HEK293T (cell line): ENCODE measurements at places on chromosomes 11 and 22.

DNA sequence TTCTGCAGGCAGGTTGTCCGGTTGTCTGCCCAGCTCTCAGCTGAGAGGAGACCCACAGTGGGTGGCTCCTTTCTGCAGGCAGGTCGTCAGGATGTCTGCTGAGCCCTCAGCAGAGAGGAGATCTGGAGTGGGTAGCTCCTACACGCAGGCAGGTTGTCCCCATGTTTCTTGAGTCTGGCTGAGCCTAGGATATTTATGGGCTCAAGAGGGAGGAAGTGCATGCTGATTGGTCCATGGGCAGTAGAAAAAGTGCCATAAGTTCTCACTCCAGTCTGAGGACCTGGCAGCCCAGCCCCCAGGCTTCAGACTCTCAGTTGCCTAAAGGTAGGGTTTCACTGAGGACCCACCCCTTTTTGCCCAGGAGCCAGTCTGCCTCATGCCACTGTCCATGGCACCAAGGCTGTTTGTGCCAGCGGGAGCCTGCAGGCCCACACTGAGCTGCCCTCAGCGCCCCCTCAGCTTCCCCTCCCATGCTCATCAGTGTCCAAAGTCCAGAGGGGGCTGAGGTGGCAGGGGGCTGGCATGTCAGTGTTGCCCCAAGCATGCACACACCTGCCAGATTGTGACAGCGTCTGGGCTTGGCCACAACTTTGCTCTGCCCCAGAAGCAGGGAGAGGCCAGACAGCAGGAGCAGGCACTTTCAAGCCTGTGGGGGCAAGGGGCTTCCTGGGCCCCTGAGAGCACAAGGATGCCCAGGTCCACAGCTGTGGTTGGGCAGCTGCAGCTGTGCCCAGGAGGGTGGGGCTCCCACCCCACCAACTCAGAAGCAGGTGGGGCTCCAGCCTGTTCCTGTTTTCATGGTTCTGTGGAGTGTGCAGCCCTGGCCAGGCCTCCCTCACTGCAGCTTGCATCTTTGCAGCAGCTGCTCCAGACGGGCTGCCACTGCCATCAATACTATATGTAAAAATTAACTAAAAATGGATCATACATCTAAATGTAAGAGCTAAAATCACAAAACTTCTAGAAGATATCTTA, 3.8 kb upstream of the RNF141 start:
- DNase-seq, result no peak

- DNase-seq, result no peak
Measured at GRCh38 chr11:69923196-69923595, 104.0 kb upstream of the FGF3 start.

GRCh38 chr11:122141725-122142124, 25.7 kb upstream of the BLID start:
- DNase-seq, result no peak

GRCh38 chr11:5808500-5809121, at the start of gene OR52N2:
TSS of gene OR52N2 (plus strand) at chr11:5808924. CDS start at chr11:5820336, 11,412 bp downstream.
- peak; percentile 55 for DNase-seq

DNA sequence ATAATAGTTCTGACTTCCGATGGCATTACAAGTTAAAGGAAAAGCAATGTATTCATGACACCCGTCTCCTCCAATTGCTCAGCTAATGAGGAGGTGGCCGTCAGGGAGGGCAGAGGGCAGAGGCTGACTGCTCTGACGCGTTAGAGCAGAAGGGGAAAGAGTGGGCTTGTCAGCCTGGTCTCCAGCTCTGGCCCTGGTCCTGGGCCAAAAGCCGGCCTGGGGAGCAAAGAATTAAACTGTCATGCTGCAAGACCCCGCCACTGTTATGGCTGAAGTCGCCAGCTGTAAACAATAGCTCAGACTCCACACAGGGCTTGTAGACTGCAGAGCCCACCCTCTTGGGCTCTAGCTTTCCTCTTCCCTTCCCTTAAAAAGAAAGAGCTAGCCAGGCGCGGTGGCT, 119.7 kb downstream of the NAT10 start:
- DNase-seq, result no peak

DNA sequence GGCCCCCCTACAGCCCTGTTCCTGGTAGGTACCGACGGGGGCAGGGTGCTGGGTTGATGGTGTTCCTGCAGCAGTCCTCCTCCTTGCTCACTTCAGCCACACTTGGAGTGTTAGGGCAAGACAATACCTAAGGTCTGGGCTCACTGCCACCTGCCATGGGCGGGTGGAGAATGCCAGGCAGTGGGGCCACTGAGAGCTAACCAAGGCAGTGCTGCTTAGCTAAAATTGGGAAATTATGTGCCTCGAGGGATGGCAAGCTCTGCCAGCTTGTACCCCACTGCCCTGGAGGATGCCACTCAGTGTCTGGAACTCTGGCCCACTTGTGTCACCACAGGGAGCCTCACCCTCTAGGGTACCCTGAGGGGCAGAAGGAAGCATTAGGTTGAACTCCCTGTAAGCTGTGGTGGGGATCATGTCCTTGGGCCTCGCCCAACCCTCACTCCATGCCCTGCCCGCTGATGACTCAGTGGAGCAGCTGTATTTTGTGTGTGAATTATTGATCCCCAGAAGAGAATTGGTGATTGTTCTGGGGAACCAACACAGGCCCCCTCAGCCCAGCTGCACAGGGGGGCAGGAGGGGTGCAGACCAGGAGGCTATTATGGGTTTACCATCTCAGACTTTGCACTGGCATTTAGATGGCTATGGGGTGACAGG, 17.7 kb downstream of the PHLDB1 start:
- no peak for DNase-seq

- no peak for DNase-seq
Measured at GRCh38 chr11:70501933-70502540, 103.7 kb downstream of the CTTN start.

GRCh38 chr11:116519499-116519898, 253.3 kb downstream of the BUD13 start:
- no peak for DNase-seq

DNA sequence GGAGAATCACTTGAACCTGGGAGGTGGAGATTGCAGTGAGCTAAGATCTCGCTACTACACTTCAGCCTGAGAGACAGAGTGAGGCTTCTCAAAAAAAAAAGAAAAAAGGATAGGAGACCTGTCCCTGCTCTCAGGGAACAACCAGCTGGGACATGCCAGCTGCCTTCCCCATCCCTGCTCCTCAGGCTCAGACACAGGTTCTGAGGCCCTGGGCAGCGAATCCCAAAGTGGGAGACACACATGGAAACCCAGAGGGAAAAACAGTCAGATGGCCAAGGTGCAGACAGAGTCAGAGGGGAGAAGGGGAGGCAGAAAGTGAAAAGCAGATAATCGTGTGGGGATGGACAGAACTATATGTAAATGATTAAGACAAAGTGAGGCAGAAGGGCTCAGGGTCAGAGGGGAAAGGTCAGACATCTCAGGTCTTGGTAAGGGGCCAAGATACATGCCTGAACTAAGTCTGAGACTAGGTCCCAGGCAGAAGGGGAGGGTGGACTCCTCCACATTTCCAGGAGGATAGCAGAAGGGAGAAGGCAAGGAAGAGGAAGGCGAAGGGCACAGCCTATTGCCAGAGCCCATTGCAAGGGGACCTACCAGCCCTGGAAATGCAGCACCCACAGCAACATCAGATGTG, 14.2 kb downstream of the STARD10 start:
- DNase-seq, result no peak

DNA sequence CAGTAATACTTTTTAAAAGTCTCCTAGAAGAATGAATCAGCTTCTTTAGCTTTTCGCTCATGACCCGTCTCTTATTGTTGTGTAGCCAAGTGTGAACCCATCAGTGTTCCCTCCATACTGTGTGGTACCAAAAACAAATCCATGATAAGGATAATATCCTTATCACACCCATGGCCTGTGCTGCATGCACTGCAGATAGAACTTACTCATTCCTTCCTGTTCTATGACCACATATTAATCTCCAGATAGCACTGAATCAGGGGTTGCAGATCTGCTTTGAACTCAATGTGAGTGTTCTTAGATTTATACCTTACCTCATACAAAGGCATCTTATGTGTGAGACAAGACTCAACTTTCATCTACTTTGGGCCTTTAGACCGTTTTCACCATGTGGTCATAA, 373.4 kb downstream of the JRKL start:
- DNase-seq, result no peak
